ENCODE measurements at places on chromosomes 2 and 18.

- no peak overlapping the region for H3K4me3 ChIP-seq
- peaks cover 2% of the 10 kb centered on the region for H3K36me3 ChIP-seq
- H3K27me3 ChIP-seq, result peaks cover 67% of the 10 kb centered on the region
- no peak for DNase-seq
- H3K27ac ChIP-seq, result no peak overlapping the region
These were observed 4.9 kb upstream of the GATA6 start for GRCh38 chr18:22164337-22165048.

DNA sequence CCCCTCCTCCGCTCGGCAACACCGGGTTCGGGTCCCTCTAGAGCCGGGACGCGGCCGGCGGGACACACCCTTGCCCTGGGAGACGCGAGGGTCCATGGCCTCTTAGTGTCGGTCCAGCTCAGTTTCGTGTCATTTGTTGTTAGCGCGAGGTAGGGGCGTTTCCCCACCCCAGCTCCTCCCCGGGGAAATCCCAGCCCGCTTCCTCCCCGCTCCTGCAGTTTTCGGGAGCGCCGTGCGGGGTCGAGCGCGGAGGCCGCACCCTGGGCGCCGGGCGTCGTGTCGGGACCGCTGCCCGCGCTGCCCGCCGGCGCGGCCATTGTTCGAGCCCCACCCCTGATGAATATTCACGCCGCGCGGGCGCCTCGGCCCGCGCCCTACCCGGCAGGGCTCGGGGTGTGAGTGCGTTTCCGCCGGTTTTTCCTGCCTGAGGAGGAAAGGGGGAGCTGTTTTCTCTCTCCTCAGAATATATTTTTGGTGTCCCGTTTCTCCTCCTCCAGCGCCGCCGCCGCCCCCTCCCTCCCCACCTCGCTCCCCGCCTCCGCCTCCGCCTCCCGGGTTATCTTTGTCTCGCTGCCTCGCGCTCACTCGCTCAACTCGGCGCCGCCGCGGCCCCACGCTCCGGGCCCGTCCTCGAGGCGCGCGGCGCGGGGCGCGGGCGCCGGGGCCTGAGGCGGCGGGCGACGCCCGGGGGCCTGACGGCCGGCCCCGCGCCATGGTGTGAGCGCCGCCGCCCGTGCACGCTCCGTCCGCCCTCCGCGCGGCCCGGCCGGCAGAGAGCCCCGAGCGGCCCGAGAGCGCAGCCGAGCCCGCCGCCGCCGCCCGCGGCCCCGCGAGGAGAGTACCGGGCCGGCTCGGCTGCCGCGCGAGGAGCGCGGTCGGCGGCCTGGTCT, at the start of gene MAP4K4:
TSS of gene MAP4K4 (plus strand) at position 584 of the 890 bp plus-strand sequence. CDS start 374 bp downstream, outside the sequence.
- H3K4me3 ChIP-seq, result peak within 1 kb of the TSS; percentile 83
- H3K27ac ChIP-seq, result peak within 1 kb of the TSS; percentile 89
- peak; percentile 68 for DNase-seq
- peaks cover 17% of the 10 kb centered on the region for H3K4me1 ChIP-seq
- peaks cover 6% of the 10 kb centered on the region for H3K27me3 ChIP-seq

DNA sequence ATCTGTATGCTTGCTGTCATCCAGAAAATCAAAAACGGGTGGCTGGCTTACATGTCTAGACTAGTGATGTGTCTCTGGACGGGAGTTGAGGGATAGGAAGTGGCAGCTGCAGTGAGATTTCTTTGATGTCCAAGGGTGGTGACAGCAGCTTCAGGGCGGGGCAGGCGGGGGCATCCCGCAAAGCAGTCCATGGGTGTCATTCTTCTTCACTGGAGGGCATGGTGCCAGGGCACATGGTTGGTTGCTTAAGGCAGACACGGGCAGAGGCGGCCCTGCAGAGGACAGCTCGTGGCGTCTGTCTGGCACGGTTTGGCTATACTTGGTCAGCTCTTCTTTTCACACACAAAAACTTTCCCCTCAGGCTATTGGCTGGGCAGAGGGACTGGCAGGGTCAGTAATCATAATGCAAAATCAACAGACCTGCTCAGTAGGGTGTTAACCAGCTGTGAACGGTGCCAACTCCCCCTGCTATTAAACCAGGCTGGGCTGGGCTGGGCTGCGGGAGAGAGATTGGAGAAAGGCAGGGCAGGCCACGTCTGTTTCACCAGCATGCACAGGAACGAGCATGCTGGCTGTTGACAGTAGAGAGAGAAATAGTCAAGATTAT, 63.7 kb downstream of the COL4A3 start:
- H3K4me1 ChIP-seq, result no peaks in the 10 kb centered on the region
- H3K27me3 ChIP-seq, result peaks cover 12% of the 10 kb centered on the region
- no peaks in the 10 kb centered on the region for H3K36me3 ChIP-seq

DNA sequence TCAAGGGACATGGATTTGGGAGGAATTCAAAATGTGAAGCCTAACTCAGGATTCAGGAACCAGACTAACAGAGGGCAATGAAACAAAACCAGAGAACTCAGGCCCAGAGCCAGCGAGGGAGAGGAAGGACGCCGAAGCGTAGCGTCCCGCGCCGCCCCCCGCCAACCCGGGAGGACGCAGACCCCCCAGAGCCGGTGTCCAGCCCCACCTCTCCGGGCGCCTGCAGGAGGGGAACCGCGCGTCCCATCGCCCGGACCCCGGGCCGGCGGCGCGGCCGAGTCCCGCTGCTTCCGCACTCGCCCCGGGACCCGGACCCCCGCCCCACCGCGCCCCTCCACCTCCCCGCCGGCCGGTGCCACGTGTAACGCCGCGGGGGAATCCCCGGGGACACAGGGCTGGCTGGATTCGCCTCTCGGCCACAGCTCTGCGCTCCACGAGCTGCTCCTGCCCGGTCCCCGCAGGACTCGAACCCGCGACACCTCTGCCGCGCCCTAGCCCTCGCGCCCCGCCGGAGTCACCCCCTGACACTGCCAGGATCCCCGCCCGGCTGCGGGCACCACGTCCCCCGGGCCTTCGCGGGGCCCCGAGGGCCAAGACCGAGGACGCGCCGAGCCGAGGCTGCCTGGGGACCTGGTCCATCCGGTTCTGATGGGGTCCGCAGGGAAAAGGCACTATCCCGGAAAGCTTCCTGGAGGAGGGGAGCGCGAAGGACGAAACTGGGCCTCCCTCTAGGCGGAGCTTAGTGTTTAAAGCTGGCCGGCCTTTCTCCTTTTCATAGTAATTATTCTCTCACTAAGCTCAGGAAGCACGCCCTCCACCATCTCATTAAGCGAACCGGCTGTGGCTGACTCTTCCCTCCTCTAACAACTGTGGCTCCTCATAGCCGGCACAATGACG, 40.4 kb upstream of the FAM124B start:
- no peaks in the 10 kb centered on the region for H3K36me3 ChIP-seq
- peak overlapping the region; percentile 46 for H3K27ac ChIP-seq
- peak overlapping the region; percentile 72 for H3K4me3 ChIP-seq

DNA sequence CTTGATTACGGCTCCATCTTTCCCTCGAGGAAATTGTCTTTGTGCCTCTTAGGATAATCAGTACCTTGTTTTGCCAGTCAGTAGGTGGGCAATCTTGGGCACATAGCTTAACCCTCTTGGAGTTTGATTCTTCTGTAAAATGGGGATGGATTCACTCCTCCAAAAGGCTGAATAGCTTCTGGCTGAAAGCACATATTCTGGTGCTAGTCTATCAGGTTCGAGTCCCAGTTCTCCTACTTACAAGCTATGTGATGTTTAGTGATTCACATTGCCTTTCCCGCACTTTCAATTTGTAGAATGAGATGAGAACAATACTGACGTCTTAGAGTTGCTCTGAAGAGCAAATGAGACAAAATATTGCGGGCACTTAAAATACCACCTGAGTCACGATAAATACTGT, 43.9 kb downstream of the ATIC start:
- no peak overlapping the region for H3K27ac ChIP-seq
- DNase-seq, result no peak
- no peaks in the 10 kb centered on the region for H3K4me1 ChIP-seq
- H3K27me3 ChIP-seq, result no peaks in the 10 kb centered on the region
